ENCODE measurements at places on chromosomes 7 and 10. TPM values are rescaled to one million over a fixed set of nuclear protein-coding genes. Genes with fewer than 3 reads are reported as not detected.

Gene OR6B1
- not detected for total RNA-seq

Gene PRTFDC1
- total RNA-seq: 0.39 TPM

Gene CPED1
- total RNA-seq: not detected

Gene GNGT1
- total RNA-seq: not detected
